ENCODE measurements at places on chromosomes 3 and 15.

DNA sequence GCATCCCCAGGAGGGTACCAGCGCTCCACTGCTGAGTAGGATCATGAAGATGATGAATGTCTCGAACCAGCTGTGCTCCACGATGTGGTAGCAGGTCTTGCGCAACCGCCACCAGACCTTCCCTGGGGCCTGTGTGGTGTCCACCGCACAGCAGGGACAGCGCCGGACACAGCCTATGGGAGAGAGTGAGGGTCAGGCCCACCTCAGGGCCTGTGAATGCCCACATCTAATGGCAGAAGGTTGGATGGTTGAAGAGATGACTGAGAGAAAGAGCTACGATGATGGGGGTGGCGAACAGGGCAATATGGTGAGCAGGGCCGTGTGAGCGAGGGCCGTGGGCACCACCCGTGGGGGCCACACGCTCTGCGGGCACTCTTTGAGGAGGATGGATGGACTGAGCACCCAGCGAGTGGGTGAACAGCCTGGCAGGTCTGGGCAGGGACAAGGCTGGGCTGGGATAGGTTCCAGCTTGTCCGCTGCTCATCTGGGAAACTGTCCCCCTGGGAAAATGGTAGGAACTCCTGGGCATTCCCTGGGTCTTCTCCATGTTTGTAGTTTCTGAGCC, 74.1 kb downstream of the SCN5A start:
- no peak for DNase-seq

GRCh38 chr15:38576837-38577236, 12.2 kb upstream of the RASGRP1 start:
- no peak for DNase-seq

DNA sequence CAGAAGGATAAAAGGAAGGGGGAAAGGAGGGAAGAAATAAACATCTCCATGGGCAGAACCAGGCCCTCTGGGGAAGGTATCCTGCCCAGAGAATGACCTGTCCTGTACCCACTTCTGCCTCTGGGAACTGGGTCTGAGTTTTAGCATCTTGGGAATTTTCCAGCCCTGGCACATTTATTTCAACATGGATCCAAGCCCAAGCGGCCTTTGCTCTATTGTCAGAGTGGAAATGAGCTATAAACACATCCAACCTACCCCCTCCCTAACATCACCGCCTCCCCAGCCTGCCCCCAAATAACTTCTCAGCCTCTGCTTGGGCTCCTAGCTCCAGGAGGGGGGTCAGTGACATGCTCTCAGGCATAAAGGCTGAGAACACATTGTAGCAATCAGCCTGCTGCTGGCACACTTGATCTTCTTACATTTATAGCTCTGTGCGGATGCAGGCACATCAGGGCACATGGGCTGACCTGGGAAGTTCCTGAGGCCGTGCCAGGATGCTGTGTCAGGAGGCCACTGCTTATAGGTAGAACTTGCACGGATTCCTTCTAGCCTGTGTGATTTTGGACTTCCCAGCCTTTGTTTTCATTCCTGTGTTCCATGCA, 4.6 kb upstream of the OXTR start:
- DNase-seq = no peak

DNA sequence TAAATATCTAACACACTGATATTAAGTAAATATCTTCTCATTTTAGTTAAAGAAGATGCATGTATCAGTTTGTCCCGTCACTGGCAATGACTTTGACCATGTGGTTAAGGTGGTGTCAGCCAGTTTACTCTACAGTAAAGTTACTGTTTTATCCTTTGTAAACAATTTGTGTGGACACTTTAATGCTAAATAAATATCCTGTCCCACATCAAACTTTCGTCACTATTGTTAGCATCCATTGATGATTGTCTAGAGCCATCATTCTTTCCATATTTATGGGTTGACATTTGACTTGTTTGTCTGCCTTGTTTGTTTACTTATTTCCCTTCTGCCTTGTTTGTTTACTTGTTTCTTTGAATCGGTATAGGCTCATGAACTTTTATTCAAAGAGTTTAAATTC, 11.0 kb upstream of the GPD1L start:
- DNase-seq = no peak

- DNase-seq = no peak
These were observed 759 bp downstream of the GALNT15 start for GRCh38 chr3:16174976-16175901.

DNA sequence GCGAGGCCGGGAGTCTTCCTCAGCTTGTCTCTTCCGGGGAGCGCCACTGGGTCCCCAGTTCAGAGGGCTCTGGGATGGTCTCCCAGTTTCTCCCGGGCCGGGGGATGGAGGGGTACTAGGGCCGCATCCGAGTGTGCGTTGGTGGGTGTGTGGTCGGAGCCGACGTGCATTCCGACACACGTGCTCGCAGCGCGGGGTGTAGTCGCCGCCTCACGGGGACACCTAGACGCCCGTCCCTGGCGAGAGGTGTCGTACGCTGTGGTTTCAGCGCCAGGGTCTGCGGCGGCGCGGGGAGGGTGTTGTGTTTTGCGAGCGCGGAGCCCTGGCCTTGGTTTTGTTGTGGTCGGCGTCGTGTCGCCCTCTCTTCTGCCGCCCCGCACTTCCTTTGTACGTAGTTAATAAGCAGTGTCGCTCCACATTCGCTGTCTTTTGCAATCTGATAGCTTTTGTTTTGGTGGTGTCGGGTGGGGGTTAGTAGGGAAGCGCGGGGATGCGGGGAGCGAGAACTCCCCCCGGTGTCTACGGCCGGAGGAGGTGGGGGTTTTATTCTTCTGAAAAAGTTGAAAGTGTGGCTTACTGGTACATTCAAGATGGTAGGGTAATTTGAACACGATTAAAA, 2.2 kb downstream of the IGF1R start:
- DNase-seq = peak; percentile 43

- DNase-seq = peak; percentile 45
These were observed 36.0 kb downstream of the TSPAN3 start for GRCh38 chr15:77034695-77035489.
